ENCODE measurements at places on chromosomes 7 and 10.

DNA sequence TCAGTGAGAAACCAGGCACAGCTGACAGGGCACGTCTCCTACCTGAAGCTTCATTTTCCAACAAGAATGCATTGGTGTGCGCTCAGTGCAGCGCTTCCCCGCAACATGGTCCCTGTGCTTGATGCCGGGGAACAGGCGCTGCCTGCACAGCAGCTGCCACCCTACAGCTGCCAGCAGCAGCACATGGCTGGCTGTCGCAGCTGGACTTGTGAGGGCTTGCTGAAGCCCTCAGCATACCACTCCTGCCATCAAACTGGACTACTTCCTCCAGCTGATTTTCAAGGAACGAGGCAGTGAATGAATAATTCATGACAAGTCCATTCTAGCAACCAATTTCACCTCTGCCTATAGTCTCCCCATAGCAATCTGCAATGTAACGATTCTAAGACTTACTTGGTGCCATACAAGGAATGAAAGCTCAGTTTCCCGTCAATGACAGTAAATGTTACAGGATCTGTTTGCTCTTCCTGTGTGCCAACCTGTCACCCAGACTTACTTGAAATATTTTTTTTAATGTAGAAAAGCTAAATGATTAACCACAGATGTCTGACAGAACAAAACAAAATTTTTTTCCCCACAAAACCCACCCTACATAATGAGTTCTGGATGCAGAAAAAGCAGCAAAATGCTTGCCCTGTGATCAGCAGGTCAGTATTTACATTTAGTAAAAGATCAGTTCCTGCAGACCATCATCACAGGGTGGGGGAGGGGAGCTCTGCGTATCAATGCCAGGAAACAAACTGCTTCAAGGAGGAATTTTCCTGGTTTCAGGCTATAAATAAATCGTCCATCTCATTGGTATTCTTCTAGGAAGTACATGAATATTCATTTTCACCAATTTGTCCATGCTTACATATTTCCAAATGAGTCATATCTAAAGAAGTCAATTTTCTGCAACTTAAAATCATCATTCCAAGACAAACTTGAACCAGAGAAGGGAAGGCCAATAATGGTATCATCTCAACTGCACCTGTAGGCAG is 140.6 kb downstream of the ALOX5 start:
- DNase-seq = no peak

DNA sequence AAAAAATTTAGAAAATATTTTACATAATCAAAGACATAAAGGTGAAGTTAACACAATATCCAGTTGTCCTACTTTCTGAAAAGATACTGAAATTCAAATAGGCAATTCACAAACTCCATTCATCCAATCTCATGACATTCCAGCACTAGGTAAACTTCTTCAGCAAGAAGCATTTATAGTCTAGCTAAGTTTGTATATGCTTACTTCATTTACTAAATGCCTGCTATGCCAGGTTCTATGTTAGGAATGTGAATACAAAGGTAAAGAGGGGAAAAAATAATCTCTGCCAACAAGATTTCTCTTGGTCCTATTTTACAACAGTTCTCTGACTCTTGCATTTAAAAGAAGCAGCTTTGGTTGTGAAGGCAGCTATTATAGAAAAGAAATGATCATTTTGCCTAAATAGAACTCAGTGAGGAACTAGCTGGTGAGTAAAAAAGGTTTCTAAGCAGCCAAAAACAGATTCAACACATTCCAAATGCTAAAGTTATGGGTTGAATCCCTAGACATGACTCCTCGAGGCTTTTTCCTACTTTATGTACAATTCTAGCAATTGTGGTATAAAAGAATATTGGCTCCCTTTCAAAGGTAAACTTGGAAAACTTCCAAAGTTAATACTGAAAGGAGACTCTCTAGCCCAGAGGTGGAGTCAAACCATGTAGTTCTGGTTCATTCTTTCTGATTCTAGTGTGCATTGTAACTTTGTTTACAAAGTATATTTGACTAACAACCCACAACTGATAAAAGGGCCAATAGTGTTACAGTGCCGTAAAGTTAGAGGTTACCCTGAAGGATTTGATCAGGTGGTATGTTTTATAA is 30.9 kb upstream of the KLHL7 start:
- DNase-seq = no peak

GRCh38 chr7:143405173-143406001 is 3.3 kb downstream of the EPHA1 start:
- no peak for DNase-seq

DNA sequence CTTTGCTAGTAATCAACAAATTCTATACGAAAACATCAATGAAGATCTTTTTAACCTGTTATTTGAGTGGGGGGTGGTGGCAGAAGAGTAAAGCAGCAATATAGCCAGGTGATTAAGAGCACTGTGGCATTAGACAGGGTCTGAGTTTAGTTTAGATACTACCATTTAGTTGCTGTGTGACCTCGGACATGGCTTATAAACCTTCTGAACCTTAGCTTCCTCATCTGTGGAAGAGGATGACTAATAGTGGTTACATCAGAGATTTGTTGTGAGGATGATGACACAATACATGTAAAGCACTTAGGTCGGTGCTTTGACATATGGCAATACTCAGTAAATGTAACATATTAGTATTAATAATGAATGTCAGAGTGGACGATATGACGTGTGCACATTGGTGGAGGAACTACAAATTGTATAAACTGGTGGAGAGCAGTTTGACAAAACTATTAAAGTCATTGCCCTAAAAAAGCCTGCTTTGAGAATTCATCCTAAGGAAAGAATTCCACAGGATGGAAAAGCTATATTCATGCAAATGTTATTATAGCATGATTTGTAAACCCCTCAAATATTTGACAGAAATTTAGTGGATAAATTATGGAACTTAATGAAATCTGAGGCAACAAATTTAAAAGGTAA is 24.3 kb downstream of the SPAG6 start:
- DNase-seq = no peak

GRCh38 chr10:79976999-79977398 is 28.1 kb upstream of the SFTPD start:
- no peak for DNase-seq

DNA sequence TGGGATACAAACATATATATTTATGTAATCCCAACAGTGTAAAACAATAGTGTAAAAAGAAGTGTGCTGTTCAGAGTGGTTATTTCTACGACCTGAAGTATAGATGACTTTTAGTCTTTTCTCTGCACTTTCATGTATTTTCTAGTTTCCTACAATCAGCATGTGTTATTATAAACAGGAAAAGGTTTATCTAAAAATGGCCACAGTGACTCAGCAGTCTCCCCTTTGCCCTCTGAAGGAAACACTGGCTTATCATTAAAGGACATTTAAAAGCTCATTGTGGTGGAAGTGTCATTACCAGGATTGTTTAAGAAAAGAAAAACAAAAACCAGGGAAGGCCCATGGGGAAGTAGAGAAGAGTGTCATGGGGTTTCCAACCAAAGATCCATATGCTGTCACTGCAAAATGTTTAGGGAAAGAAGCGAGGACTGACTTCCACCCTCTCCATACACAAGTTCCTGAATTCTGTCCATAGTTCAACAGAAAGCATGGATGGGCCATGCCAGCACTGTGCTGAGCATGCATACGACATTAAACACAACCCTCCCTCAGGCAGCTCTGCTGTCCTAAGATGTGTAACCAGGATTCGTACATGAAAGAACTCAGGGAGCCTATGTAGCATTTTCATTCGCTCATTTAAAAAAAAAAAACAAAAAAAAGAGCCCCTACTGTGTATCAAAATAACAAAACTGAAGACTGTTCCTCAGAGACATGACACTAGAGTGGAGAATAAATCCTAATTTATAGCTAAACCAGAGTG is 10.2 kb downstream of the CYREN start:
- no peak for DNase-seq

DNA sequence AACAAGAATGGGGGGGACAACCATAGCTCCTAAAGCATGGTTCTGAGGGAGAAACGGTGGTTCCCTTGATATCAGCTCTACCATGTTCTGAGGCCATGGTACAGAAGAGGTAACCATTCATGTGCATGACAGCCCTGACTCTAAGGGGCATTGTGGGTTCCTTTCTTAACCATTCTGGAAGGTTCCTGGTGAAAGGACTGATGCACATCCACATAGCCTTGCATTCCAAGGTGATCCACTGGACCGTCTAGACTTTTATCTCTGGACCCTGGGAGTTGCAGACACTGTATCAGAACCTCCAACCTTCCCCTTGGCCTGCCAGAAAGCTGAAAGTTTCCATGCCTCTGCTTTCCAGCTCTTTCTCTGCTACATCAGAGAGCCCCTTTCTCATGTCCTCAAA is 344.3 kb downstream of the KCNMA1 start:
- no peak for DNase-seq

GRCh38 chr10:99973190-99973589 is 36.6 kb downstream of the DNMBP start:
- no peak for DNase-seq

GRCh38 chr7:144987686-144988085 is 151.8 kb upstream of the TPK1 start:
- DNase-seq = no peak

DNA sequence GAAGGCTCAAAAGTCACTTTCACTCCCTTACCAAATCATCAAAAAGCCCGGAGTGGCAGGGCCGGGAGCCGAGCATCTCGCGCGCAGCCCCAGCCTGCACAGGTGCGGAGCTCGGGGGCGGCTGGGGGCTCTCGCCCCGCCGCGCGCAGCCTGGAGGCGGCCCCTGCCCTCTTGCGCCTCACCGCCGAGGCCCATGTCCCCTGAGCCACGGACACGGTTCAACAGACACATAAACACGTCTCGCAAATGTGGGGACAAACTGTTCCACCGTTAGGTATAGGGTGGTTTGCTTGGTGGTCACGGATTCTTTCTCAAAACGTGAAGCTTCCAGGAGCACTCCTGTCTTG is 700 bp downstream of the GSAP start:
- peak; percentile 36 for DNase-seq

DNA sequence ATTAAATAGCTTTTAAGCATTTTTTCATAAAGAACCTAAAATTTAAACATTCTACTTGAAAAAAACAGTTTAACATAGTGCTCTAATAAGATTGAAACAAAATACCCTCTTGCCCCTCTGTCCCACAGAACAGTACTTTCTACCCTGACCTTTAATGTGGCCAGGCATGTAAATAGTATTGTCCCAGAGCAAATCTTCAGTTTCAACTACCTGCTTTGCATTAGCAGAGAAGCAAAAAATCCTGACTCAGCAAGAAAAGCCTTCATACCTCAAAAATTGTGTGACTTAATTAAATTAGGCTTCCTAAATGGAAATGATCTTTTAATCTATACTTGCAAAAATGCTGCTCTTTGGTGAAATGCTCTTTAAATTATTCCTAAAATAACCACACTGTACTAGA is 237.4 kb upstream of the AOAH start:
- DNase-seq = no peak

DNA sequence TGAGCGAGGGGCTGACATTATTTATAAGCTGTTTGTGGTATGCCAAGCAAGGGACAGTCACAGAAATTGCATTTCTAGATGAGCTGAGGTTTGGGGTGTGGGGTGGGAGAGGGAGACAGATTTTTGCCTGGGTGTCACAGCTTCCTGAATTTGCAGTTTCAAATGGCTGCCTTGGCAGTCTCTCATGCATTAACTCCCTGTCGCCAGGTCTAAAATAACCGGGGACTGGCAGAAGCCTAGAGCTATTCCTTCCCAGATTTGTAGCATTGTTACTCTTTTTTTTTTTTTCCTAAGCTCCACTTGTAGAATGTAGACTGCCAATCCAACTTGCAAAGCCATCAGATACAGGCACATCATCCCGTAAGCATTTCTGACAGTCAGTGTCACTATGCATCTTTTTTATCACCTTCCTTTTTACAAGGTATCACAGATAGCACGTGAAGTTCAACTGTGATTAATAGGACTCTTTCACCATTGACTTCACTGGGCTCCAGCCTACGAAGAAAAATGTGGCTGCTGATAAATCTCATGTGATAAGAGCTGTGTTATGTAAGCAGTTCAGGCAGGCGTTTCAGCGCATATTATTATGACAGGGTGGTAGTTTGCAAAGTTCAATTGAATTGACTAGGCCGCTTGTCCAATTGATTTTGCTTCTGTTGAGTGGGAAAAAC is 130.7 kb upstream of the CELF2 start:
- DNase-seq = no peak

DNA sequence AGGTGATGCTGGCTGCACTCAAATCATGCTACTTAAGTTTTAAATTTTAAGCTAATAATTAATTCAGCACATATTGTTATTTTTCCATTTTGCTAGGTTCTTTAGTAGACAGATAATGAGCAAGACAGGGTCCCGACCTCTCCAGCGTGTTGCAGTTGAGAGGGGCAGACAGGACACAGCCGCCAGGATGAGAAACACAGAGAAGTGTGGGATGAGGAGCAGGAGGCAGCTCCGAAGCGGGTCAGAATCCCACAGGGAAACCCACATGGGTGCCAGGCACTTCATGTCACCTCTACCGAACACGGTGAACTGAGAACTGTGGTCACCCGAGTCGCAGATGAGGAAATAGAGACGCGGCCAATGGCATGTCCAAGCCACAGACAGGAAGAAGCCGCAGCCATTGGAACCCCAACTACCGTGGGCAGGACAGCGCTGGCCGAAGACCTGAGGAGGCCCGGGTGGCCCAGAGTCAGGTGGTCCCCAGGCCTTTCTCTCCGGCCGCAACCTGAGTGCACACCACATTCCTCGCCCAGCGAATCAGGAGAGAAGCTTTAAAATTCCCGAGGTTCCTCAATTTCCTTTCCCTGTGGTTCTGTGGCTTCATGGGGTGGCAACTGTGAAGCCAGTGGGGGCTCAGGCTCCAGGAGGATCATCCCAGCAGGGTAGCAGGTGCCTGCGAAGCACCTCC is 213.0 kb downstream of the DNAJB6 start:
- DNase-seq = no peak

- no peak for DNase-seq
Observed at GRCh38 chr7:16268821-16269768, 152.2 kb downstream of the CRPPA start.

DNA sequence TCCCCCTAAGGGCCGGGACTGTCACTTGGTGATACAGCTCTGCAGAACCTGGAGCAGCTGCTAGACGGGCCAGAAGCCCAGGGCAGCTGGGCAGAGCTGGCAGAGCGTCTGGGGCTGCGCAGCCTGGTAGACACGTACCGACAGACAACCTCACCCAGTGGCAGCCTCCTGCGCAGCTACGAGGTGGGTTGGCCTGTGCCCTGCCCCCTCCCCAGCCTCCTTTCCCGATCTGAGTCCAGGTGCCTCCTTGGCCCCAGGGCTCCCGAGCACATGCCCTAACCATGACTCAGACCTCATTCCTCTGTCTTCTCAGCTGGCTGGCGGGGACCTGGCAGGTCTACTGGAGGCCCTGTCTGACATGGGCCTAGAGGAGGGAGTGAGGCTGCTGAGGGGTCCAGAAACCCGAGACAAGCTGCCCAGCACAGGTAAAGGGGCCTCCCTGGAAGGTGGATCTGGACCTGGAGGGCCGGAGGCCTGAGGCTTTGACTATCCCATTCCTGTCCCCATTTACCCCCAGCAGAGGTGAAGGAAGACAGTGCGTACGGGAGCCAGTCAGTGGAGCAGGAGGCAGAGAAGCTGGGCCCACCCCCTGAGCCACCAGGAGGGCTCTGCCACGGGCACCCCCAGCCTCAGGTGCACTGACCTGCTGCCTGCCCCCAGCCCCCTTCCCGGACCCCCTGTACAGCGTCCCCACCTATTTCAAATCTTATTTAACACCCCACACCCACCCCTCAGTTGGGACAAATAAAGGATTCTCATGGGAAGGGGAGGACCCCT is 6.4 kb downstream of the NFKB2 start:
- no peak for DNase-seq

All from activated naive CD8-positive, alpha-beta T cell treated with anti-CD3 and anti-CD28 coated beads, Interleukin-2, amount 50 U/mL, for 24 hours (primary cell).